ENCODE measurements at places on chromosomes 12 and 14. TPM values are rescaled to one million over a fixed set of nuclear protein-coding genes. Genes with fewer than 3 reads are reported as not detected.

GRCh38 chr12:65313719-65314317 lies 35.3 kb downstream of the MSRB3 start:
- no peak for DNase-seq

DNA sequence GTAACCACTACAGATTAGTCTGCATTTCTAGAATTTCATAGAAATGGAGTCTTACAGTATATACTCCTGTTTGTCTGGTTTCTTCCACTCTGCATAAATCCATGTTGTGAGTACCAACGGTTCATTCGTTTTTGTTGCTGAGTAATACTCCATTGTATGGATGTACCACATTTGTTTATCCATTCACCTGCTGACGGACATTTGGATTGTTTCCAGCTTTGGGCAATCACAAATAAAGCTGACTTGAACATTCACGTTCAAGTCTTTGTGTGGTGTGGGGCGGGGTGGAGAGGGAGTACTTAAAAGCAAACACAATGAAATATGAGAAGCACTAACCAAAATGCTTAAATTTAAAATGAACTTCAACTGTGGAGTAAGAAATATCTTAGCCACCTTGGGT lies 7.1 kb downstream of the HECTD4 start:
- DNase-seq: no peak

TMEM119 gene
- 3.3 TPM for total RNA-seq

- peak; percentile 16 for DNase-seq
Observed at GRCh38 chr12:24562771-24563431, 386.0 kb downstream of the BCAT1 start.

TMEM52B gene
- not detected for total RNA-seq

GRCh38 chr14:99075061-99075460 lies 196.9 kb downstream of the BCL11B start:
- DNase-seq: no peak

SAMD15 gene
- total RNA-seq: 0.16 TPM

CISTR gene
- not detected for total RNA-seq

ATL1 gene
- 1.1 TPM for total RNA-seq

DNA sequence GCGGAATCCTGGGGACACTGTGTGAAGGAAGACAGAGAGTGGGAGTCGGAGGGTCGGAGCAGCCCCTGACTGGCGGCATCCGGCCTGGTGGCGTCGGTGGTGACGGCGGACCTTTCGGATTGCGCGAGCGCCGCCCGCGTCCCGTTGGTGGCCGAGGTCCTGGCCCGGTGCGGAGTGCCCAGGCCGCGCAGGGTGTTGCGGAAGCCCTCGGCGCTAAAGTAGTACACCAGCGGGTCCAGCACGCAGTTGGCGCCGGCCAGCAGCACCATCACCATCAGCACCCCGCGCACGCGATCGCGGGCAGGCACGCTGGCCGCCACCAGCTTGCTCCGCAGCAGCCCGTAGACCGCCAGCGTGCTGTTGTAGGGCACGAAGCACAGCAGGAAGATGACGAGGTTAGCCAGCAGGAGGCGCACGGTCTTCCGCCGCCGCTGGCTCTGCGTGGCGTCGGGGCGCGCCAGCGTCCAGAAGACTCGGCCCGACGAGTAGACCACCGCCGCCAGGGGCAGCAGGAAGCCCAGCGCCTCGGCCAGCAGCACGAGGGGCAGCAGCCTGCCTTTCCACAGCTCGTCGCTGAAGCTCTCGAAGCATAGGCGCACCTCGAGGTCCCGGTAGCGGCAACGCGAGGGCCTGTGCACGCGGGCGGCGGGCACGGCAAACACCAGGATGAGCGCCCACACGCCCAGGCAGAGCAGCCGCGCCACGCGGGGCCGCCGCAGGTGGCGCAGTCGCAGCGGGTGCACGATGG lies 13.1 kb upstream of the CHD4 start:
- no peak for DNase-seq

Data from transverse colon (tissue), 4 donors.